Mucosa of descending colon (tissue), 3 donors: ENCODE measurements at places on chromosomes 2 and 18. TPM values are rescaled to one million over a fixed set of nuclear protein-coding genes. Genes with fewer than 3 reads are reported as not detected.

GRCh38 chr2:58939388-58939787 lies 698.3 kb upstream of the FANCL start:
- DNase-seq, result no peak

DNA sequence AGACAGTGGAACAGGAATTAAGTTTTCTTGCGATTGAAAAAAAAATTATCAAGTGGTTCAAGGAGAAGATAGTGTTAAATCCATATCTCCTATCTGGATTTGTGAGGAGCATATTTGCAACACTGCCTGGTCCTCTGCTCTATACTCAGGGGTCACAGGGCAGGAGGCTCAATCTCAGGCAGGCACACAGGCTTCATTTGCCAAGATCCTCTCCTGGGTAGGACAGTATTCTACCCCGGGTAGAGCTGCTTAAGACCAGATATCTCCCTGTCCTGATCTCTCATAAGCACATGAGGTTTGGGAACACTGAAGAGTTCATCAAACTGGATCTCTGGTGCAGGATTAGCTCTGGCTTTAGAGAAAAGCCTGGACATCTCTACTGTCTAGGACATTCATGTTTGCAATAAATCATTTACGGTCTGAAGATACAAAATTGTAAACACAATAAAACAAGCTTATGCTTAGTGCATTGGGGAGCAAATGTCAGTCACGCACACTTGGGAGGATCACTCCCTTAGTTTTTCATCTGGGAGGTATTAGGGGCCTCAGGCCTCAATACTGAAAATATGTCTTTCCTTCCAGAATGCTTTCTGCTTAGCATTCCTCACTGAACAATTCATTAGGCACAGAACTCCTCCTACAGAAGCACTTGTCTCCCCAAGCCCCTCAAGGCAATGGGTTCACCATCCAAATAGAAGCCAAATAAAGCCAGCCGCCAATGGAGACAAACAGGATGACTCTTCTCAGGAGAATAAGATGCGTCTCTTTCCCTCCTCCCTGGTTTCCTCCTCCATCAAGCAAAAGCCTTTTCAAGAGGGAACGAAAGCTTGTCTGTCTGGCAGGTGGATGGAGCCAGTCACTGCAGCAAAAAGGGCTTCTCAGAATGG lies 34.1 kb upstream of the LCLAT1 start:
- no peak for DNase-seq

- DNase-seq, result peak; percentile 89
Observed at GRCh38 chr2:234951664-234952269, at the start of gene SH3BP4. Gene SH3BP4 (plus strand): TSS chr2:234952017. CDS start chr2:235035003, 82,986 bp downstream.

DNA sequence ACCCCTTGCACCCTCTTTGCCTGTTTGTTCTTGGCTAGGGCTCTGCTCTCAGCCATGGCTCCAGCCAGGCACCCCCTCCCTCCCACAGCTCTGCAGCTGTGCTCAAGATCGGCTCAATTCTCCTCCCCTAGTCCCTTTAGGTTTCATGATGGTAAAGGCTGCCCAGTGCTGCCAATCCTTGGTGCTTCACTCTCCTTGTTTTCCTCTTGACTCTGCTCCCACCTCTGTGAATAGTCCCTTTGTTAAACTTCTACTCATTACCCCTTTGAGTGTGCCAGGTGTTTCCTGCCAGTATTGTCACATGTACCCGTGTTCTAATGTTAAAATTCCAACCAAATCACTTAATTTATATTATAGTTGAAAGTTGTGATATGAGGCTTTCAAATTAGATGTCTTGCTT lies 101.0 kb upstream of the CERS6 start:
- no peak for DNase-seq

DNA sequence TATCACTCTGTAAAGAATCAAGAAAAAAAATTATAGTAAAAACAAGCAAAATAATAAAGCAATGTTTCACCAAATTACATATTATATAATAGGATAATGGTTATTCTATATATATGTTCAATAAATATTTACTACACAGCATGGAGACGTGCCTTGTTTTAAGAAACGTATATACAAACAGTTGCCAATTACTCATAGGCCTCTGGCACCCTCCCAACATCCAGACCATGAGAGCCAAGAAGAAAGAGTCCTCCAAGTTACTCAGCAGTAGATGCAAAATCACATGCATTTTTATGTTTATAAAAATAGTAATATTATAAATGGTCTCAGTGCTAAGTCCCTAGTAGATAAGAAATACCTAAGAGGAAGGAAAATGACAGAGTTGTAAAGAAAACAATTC lies 64.8 kb downstream of the REV1 start:
- no peak for DNase-seq

GRCh38 chr18:35185771-35186170 lies 55.1 kb upstream of the ZNF397 start:
- DNase-seq, result no peak

DNA sequence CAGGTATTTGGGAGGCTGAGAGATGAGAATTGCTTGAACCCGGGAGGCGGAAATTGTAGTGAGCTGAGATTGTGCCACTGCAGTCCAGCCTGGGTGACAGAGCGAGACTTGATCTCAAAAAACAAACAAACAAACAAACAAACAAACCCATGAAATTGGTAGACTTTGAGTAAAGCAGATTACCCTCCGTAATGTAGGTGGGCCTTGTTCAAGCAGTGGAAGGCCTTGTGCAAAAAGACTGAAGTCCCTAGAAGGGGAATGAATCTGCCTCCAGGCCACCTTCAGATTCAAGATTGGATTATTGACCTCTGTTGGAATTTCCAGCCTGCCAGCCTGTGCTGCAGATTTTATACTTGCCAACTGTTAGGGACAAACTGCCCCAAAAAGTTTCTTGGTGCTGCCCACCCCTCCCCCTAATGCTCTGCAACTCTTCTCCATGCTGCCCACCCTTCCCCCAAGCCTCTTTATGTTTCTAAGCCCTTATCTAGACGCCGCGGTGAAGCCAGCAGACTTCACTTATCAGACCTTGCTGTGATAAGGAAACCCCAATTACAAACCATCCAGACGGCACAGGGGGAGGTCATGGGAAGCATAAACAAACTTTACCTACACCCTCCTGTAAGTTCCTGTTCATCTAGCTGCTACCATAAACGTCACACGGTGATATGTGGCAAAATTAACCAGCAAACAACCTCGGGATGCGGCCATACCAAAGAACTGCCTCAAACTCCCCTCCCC lies 17.0 kb downstream of the CYP27A1 start:
- DNase-seq, result no peak

GRCh38 chr2:226902041-226902966 lies 66.5 kb downstream of the RHBDD1 start:
- no peak for DNase-seq

Gene XRCC5
- 207 TPM for total RNA-seq

Gene TRAPPC12
- total RNA-seq, result 102 TPM

Gene REG3A
- not detected for total RNA-seq

Gene SULT1C4
- 0.43 TPM for total RNA-seq

Gene ITGA4
- 13.4 TPM for total RNA-seq
